MCF 10A (cell line): ENCODE measurements at places on chromosomes 6 and 20.

DNA sequence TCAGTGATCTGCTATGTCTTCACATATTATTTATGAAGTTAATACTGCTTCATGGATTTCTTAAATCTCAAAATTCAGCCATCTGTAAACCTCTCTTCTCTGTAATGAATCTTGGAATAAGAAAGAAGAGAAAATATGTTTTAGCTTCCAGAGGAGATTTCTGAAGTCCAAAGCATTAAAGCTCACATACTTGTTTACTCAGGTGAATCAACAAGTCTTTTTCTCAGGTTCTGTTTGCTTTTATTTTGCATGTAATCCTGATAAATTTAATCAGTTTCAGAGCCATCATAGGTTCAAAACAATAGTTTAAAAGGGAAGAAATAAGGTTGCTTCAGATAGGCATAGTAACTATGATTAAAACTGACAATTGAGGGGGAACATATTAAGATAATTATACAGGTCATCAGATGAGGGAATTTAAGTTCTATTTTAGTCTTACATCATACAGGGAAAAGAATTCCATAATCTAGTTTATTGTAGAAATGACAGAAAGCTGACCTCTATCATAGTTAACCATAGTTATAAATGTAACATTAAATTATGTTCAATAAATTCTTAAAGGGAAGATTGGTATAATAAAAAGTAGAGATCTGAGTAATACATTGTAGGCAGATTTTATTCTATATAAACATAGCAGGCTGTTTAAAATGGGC is 716.2 kb downstream of the EYS start:
- no peak overlapping the region for H3K4me3 ChIP-seq
- no peaks in the 10 kb centered on the region for H3K36me3 ChIP-seq
- DNase-seq, result no peak
- H3K27ac ChIP-seq, result no peak overlapping the region

DNA sequence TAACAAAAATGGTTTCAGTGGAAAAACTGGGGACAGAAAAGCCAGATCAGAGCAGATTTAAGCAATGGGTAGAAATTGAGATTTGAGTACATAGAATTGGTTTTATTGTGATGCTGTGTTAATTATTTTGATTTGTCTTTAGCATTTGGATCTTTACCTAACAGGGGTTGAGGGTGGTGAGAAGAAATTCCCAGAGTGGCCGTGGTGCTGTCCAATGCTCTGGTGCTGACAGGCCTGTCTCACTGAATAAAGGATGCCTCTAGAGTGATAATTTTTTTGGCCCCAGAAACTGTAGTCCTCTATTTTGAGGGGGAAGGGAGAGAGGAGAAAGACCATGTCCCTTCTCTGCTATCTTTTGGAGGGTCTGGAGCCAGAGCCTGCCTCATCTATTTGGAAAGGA is 79.1 kb downstream of the LYRM2 start:
- no peak overlapping the region for H3K4me3 ChIP-seq
- DNase-seq, result peak; percentile 30
- H3K27ac ChIP-seq, result no peak overlapping the region
- H3K36me3 ChIP-seq, result no peaks in the 10 kb centered on the region
- peaks cover 89% of the 10 kb centered on the region for H3K27me3 ChIP-seq
- H3K4me1 ChIP-seq, result no peaks in the 10 kb centered on the region

GRCh38 chr6:19380293-19380692 is 456.9 kb upstream of the ID4 start:
- H3K4me3 ChIP-seq, result no peak overlapping the region
- H3K27ac ChIP-seq, result no peak overlapping the region
- peak; percentile 9 for DNase-seq
- H3K36me3 ChIP-seq, result no peaks in the 10 kb centered on the region
- H3K4me1 ChIP-seq, result no peaks in the 10 kb centered on the region

- H3K27me3 ChIP-seq, result no peaks in the 10 kb centered on the region
- H3K36me3 ChIP-seq, result no peaks in the 10 kb centered on the region
- no peak overlapping the region for H3K4me3 ChIP-seq
Measured at GRCh38 chr6:105774247-105774646, 311.9 kb upstream of the PRDM1 start.

DNA sequence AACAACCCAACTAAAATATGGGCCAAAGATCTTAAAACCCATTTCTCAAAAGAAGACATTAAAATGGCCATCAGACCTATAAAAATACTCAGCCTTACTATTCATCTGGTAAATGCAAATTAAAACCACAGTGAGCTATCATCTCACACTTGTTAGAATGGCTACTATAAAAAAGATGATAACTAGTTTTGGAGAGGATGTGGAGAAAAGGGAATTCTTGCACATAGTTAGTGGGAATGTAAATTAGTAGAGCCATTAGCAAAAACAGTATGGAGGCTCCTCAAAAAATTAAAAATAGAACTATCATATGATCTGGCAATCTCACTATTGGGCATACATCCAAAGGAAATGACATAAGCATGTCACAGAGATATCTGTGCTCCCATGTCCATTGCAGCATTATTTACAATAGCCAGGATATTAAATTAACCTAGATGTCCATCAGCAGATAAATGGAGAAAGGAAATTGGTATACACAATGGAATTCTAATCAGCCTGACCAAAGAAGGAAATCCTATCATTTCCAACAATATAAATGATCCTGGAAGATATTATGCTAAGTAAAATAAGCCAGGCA is 2.9 kb downstream of the SIRPB1 start:
- no peaks in the 10 kb centered on the region for H3K4me1 ChIP-seq
- no peaks in the 10 kb centered on the region for H3K36me3 ChIP-seq
- H3K4me3 ChIP-seq, result no peak overlapping the region
- no peak overlapping the region for H3K27ac ChIP-seq
